ENCODE measurements at places on chromosomes 1 and 21.

DNA sequence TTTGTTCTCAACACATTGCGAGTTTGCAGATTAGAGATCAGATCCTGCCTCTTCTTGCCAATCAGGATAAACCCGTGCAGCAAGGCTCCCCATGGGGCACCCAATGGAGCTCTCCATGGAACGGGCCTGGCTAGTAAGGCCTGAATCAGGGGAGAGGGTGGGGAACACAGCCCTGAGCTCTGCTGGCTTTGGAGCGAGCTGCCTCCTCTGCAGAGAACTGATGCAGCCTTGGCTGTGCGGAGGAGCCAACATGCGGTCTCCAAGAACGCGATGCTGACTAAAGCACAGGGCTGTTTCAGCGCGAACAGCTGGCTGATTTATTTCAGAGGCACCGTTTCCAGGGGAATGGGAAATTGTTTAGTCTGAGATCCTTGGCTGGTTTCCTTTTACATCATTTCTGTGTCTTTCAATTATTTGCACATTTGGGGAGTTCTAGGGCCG, 139.7 kb downstream of the TSEN15 start:
- peak; percentile 30 for DNase-seq

DNA sequence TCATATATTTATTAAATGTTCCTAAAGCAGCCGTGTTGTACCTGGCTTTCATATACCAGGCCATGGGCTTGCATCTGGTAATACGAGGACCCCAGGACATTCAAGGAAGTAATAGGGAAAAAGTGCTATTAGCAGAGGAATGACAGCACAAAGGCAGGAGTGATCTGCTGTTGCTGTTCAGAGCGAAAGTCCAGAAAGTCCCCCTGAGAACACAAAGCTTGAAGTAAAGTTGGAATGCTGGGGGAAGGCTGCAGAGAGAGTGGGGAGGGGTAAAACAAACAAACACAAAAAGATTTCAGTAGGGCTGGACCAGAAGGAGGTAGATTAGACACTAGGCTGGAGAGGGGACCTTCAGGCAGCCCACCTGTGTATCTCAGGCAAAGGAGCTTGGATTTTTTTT, 94.6 kb upstream of the C8B start:
- DNase-seq, result no peak

- DNase-seq, result no peak
Measured at GRCh38 chr1:7719468-7720094, 51.5 kb upstream of the VAMP3 start.

DNA sequence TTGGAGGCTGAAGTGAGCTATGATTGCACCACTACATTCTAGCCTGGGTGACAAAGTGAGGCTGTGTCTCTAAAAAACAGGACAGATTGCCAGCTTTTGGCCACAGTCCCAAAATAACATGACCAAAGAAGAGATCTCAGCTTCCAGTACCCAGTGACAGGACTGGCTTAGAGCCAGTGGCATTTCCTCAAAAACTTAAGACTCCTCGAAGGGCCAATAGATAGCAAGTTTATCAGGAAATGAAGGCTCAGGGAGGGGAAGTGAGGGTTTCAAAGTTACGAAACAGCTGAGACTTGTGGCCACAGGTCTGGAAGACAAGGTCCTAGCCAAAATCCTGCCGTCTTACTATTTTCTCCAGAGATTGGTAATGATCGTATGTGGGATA, 6.3 kb upstream of the TMEM39B start:
- DNase-seq, result no peak

DNA sequence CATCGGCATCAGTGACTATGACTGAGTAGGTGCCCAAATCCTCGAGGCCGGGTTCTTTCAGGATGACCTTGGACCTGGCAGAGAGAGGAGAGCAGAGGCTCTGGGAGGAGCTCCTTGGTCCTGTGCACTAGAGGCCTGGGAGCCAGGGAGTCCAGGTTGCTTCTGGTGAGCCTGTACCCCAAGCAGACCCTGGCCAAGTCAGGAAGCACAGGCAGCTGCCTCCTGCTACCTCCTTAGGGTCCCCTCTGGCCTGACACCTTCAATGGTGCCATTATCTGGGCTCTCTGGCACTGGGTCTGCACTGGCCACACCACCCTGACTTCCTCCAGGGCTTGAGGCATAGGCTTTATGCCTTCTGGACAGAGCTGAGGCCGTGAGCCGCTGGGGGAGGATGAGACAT, 37.7 kb downstream of the MYOM3 start:
- DNase-seq, result no peak

DNA sequence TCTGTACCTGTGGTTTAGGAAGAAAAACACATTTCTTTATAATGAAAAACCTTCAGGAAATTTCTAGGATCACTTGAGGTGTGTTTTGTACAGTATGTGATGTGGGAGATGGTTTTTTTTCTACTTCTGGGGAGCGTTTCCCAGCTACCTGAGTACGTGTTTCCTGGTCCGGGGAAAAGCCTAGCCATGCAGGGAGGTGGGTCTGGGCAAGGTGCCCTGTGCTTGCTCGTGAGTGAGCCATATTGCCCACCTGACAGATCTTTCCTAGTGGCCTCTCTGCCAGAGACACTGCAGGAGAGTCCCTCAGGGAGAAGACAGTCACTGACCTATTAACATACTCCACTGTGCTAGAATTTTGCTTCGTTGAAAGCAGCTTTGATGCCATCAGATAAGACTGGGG, 41.3 kb downstream of the TRPM2 start:
- DNase-seq, result no peak

GRCh38 chr1:58432851-58433668, 113.5 kb downstream of the OMA1 start:
- DNase-seq, result peak; percentile 75

- no peak for DNase-seq
Measured at GRCh38 chr21:41604583-41605041, 96.7 kb upstream of the TMPRSS2 start.

- peak; percentile 56 for DNase-seq
Measured at GRCh38 chr1:193019442-193020026, 39.6 kb downstream of the UCHL5 start.

DNA sequence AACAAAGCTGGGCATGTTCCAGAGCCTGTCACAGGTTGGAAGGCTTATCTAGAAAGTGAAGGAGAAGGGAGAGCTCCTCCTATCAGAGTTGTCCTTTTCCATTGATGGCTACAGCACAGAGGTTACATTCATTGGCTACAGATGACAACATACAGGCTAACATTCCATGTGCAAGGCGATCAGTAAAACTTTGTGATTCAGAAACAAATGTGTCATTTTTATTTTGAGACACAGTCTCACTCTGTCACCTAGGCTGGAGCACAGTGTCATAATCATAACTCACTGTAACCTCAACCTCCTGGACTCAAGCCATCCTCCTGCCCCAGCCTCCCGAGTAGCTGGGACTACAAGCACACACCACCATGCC, 32.6 kb downstream of the TRIM67 start:
- no peak for DNase-seq

DNA sequence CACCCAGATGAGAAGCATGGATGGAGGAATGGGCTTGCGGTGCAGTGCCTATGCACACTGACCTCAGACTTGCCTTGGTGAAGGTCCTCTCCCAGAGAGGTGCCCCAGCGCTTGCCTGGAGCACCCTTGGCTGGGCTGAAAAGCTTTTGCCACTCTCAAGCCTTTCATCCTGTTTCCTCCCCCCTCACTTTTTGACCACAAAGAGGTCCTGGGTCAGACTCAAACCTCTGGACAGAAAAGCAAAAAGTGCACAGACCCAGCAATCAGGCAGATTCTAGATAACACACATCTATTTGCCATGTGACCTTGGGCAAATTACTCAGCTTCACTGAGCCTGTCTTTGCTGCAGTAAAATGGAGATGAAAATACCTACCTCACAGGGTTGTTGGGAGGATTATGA, 7.3 kb downstream of the TMEM35B start:
- DNase-seq, result no peak

GRCh38 chr1:69836971-69837636, 269.4 kb downstream of the LRRC7 start:
- DNase-seq, result peak; percentile 24

DNA sequence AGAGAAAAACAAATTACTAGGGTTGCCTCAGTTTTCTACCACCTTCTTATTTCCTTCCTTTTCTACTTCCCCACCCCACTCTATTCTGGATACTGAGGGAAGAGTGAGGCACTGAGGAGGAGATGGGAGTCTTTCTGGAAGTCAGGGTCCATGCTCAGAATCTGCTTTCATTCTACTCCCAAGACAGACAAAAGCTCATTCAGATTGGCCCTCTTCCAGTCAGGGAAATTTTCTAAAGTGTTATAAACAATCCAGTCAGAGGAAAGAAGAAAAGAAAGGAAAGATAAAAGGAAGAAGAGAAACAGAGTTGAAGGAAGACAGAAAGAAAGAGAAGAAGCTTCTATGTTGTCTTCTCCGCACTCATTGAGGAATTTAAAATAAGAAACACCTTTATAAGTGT, 228.6 kb downstream of the COP1 start:
- no peak for DNase-seq

- peak; percentile 16 for DNase-seq
Measured at GRCh38 chr1:62070384-62071011, 124.2 kb upstream of the L1TD1 start.

- peak; percentile 7 for DNase-seq
Measured at GRCh38 chr1:159791461-159791860, 10.7 kb downstream of the DUSP23 start.

DNA sequence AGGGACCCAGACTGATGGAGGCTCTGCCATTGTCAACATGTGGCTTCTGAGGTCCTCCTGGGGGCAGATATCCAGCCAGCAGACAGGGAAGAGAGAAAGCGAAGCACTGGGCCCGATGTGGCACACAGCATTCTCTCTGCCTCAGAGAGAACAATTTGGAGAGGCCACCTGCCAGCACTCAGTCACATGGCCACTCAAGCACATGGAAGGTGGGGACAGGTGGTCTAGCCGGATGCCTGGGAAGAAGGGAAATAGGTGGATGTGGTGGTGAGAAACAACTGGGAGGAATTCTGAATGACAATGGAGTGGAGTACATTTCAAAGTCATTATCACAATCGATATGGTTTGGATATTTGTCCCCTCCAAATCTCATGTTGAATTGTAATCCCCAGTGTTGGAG, 109.0 kb downstream of the UBE2U start:
- DNase-seq, result no peak

- no peak for DNase-seq
Measured at GRCh38 chr1:23100074-23100748, 68.4 kb downstream of the LUZP1 start.

DNA sequence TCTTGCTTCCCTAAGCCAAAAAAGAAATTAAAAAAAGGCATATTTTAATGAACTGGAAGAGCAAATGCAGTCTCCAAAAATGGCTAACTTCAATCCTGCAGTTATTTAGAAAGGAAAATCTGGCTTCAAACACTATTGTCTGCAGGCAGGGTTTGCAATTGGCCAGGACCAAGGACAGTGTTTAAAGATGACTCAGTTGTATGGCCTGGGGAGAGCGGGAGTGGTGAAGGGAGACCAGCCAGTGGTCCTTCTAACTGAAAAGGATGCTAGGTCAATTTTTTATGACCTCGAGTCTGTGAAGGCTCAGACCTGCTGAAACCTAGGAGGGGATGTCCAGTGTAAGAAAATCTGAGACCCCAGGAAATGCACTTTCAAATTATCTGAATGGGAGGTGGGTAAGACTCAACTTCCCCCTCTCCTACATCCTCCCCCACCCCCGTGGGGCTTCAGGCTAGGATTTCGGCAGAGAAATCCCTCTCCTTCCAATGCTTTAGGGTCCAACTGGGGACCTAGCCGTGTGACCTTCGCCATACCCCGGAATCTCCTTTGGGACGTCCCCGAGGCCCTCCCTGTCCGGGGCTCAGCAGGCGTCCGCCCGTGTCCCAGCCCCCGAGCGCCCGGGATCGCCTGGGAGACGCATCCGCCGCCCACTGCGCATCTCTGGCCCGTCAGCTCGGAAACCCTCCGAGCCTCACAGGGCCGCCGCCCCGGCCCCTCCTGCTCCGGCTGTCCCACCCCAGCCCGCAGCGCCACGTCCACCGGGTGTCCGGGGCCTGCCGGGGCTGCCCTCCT, 602 bp upstream of the RIMKLA start:
- no peak for DNase-seq

- no peak for DNase-seq
Measured at GRCh38 chr1:235663628-235664027, 14.0 kb upstream of the GNG4 start.

DNA sequence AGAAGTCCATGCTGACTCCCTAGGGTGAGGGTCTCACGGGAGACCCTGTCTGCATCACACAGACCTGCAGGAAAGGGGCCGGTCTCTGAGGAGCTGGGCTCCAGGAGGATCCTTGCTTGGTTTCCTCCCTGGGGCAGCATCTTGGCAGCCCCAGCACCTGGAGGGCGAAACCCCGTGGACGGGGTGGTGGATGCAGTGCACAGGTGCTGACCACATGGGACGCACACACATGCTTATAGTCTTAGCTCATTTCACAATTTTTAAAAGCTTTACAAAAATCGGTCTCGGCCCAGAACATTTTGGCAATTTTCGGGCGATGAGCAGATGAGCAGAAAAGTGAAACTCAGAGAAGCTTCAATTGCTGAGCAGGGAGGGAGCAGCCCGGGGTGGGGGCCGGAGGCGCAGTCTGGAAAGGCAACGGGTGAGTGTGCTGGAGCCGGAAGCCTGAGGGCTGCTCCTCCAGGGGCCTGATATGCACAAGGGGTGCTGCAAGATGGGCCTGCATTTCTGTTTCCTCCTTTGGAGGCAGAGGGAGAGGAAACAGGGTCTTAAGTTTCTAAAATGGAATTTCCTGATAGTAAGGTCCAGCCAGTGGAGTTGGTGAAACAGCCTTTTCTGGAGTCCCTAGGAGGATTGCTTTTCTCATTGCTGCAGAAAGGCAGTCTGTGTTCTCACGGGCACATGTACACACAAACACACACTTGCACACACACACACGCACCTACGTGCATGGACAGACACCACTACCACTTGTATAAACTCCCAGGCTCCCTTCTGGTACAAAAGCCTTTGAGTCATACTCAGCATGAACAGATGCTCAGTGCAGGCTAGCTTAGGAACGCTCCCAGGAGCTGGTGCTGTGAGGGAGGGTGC, 60.6 kb downstream of the SCCPDH start:
- DNase-seq, result peak; percentile 77

DNA sequence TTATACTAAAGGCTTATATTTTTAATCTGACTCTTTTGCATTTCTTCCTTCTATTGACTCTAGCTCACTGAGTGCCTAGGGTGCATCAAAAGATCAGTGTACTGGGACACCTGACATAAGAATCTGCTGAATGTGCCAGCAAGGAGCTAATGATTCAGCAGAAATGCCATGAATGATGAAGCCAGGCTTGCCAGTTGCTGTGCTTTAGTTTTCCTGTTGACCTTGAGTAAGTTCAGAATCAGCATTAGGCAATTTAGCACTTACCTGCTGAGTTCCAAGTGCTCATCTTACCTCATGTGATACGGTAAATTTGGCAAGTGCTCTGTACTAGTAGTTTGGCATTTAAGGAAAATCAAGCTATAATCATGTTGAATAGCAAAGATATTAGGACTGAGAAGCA, 523.2 kb upstream of the B3GALT2 start:
- no peak for DNase-seq

DNA sequence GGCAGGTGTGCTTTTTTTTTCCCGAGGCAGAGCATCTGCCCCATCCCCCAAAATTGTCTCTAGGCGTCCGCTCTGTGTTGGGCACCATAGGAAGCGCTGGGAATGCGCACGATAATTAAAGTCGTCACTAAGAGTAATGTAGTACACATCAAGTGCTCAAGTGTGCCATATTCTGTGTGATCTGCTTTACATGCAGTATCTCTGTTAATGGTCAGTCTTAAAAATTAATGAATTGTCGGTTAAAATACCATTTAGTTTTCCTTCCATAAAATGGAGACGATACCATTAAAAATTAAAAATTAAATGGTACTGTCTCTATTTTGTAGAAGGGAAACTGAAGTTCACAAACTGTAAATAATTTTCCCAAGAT, 544 bp upstream of the CCT8 start:
- DNase-seq, result no peak

Data from NCI-H1694 treated with DMSO at 0.1 percent for 48 hours (cell line).